ENCODE measurements at places on chromosomes 12 and 14.

GRCh38 chr12:126772171-126772864, 1494.7 kb upstream of the TMEM132C start:
- DNase-seq = no peak

DNA sequence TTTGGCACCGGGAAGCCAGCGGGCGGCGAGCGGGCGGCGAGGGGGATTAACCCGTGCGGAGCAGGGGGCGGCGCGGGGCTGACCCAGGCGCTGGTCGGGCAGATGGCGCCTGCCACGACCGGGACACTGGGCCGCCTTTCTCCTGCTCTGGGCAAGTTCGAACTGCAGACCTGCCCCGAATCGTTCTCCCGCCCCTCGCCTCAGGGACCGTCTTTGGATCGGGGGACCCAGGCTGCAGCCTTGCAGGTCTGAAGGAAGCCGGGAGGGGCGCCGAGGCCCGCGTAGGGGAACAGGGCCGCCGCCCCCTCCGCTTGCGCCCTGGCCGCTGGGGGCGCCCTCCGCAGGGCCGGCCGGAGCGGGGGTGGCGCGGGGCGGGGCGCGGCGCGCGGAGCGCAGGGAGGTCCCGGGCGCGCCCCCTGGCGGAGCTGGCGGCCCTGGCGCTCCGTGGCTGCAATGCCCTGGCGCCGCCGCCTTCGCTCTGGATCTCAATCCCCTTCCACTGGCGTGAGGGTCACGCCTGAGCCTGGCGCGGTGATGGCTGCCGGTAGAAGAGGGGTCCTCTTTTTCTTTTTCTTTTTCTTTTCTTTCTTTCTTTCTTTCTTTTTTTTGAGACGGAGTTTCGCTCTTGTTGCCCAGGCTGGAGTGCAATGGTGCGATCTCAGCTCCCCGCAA, 449 bp upstream of the LTBP2 start:
- peak; percentile 83 for DNase-seq

- DNase-seq = no peak
Observed at GRCh38 chr14:84288781-84289180, 1241.2 kb upstream of the FLRT2 start.

DNA sequence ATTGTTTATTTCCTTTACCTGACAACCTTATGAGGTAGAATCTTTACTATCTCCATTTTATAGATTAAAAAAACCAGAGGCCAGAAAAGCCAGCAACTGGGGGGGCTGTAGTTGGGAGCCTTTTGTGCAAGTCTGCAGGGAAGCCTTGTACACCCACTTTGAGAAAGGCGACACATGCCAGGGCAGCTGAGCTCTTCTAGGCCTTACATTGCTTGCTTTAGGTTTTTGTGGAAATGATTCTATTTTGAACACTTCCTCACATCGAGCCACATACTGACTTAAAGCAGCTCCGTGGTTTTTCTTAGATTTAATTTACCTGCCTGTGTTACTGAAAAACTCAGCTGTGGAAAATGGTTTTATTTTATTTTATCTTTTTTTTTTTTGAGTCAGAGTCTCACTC, 34.6 kb downstream of the EP400 start:
- DNase-seq = no peak

GRCh38 chr14:75450381-75451276, 22.8 kb downstream of the JDP2 start:
- DNase-seq = no peak

- DNase-seq = no peak
Observed at GRCh38 chr12:26789731-26790644, 43.0 kb downstream of the ITPR2 start.

GRCh38 chr12:110844131-110844530, 2.7 kb upstream of the CCDC63 start:
- no peak for DNase-seq

DNA sequence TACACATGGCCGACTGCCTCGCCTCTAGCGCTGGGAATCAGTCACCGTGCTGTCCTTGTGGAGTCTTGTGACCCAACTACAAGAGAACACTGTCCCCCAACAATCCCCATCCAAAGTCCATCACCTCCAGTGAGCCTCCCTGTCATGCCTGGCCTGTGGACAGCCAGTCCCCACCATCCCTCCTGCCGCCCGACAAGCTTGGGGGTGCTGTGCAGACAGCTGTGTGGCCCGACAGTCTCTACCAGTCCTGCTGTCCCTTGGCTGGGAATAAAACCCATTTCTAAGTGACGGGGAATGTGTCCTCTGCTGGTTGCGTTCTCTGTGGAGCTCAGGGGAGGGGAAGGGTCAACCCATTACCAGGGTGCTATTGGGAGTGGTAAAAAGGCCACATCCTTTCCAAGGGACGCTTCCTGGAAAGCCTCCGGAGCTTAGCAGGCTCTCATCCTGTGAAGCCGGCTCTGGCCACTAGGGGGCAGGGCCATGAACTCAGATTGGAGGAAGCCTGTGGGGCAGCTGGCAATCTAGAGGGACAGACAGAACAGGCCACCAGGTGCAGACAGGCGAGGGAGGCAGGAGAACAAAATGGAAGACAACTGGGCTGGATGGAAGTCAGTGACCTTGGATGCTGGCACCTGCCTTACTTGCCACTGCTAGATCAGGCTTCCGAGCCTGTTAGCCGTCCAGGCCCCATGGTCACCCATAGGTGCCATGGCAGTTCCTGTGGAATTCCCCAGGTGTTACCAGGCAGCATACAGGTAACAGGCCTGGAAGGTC, 12.0 kb upstream of the BLTP3B start:
- DNase-seq = no peak

DNA sequence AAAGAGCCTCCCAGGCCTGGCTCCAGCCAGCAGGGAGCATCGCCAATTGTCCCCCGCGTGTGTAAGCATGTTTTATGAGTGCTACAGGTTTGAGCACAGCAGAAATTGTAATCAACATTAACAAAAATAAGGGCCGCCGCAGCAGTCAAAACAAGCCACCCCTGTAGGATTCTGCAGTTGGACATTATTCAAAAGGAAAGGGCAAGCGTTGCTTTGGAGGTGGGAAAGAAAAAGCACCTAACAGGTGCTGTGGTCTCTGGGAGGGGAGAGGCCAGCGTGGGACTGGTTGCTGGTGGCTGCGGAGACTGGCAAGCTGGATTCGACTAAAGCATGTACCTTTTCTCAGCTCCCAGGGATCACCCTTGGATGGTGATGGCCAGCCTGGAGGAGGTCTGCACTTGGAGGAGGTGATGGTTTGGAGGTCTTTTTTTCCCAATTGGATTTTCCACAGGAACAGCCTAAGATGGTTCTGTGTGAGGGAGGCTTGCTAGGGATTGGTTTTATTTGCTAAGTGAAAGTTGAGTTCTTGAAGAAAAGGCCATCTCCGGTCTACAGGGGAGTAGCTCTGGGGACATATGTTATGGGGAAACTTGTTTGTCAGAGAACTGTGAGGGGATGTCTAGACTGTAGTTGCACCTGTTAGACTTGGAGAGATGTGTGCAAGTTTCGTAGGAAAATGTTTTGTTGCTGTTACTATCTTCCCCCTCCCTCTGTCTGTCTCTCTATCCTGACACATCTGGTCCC, 2.0 kb downstream of the DYRK2 start:
- DNase-seq = no peak

DNA sequence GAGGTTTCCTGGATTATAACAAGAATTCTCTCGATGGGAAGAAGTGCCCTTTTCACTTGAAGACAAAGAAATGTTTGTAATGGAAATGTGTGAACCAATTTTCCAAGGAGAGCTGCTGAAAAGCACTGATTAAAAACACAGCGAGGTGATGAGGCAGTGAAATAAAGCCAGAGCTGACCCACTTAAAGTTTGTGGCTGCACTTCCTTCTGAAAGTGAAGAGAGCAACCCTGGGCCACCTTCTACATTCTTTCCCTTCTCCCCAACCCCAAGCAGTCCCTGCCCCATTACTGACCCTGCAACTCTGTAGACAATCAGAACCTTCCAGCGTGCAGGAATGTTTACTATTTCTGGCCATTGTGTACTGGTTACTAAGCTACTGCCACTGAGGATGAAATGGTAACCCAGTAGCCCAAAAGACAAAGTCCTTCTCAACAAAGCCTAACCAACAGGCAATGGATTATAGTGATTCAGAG, 173.9 kb downstream of the TTC7B start:
- DNase-seq = no peak

DNA sequence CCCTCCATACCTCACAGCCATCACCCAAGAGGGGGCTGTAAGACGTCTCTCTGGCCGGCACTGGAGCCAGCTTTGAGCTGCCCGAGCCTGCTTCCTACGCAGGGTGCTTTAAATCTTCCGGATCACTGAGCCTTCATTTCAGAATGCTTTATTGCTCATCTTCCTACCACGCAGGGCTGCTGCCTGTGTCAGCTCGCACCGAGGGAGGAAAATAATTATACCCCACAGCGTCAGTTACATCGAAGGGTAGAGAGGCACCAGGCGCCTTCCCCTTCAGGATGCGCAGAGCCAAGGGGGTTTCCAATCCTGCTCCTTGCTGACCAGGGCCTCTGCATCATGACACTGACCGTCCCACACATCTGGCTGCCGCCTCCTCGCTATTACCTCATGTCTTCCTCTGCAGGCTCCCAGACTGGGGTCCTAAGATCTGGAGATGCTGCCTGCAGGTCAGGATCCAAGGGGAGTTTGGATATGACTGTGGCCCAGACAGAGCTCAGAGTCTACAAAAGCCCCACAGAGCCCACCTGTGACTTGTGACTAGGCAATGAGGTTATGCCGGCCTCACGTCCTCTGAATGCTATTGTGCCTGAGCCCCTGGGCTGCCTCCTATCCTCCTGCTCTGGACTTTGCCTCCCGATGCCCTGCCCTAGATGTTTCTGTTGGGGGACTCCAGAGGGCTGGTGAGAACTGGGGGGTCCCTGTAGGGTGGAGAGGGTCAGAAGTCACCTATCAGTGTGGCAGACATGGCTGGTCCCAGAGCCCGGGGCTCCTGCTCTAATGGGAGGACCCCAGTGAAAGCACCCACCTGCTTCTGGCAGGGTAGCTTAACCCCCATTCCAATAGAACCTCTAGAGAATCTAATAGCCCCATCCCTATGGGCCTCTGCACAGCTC, 220.3 kb upstream of the RTL1 start:
- no peak for DNase-seq

DNA sequence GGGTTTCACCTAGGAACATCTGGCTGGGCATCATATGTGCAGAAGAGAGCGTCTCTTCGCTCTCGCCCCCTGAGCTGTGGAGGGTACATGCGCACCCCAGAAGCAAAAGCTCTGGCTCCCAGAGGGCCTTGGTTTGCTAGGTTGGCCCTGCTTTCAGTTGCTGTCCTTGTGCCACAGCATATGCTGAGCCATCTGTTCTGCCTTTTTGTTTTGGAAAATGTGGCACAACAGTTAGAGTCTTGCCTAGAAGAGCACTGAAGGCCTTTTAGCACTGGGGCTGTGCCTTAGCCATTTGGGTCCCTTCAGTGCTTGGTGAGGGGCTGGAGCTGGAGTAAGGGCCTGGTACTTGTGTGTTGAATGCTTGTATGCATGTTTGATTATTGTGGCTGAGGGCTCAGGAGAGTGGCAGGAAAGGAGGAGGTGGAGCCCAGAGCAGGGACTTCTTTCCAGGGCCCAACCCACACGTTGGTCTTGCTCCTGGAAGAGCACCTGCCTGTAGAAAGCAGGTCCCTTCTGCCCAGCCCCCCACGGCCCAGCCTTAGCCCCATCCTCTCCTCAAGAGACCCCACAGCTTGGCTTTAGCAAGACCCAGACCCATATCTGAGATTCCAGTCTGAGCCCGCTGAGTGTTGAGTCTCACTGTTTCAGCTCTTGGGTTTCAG, 113.7 kb downstream of the SLC25A47 start:
- peak; percentile 97 for DNase-seq

DNA sequence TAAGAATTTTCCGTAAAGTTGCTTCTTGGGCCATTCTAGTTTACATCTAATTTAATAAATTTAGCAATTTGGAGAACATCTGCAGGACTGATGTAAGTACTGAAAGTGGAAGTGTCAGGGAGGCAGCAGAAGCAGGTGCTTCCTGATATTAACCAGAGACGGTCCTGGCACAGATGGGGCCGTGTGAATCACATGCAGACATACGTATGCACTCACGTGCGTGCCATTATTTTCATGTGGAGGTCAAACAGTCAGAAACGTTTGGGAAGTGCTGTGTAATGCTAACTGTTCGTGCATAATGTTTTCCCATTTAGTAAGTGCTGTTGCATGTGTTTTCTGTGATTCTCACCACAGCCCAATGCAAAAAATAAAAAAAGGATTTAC, 87.8 kb upstream of the DYNC1H1 start:
- peak; percentile 42 for DNase-seq

GRCh38 chr14:22304326-22304725, 284.7 kb downstream of the DAD1 start:
- no peak for DNase-seq

DNA sequence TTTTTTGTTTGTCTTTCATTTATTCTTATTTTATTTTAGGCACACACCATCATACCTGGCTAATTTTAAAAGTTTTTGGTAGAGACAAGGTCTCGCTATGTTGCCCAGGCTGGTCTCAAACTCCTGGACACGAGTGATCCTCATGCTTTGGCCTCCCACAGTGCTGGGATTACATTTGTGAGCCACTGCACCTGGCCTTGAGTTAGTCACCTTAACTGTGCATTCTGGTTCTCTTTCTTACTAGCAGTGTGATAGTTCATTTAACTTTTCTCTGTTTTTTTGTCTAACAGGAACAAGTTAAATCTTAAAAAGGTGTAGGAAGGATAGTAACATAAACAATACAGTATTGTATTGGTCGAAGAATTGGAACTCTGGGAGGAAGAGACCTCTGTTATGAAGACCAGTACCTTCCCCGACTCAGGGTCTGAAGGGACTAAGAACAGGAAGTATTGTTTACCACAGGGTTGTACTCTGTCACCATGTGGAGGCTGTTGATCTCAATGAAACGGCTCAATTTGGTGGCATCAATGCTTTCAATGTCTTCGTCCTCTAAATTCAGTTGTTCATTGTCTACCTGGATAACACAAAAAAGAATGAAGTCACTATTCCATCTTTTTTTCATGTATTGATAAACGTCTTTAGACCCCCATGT, 17.7 kb downstream of the ERP27 start:
- DNase-seq = no peak

- DNase-seq = no peak
Observed at GRCh38 chr12:94618995-94619695, 31.2 kb downstream of the TMCC3 start.

DNA sequence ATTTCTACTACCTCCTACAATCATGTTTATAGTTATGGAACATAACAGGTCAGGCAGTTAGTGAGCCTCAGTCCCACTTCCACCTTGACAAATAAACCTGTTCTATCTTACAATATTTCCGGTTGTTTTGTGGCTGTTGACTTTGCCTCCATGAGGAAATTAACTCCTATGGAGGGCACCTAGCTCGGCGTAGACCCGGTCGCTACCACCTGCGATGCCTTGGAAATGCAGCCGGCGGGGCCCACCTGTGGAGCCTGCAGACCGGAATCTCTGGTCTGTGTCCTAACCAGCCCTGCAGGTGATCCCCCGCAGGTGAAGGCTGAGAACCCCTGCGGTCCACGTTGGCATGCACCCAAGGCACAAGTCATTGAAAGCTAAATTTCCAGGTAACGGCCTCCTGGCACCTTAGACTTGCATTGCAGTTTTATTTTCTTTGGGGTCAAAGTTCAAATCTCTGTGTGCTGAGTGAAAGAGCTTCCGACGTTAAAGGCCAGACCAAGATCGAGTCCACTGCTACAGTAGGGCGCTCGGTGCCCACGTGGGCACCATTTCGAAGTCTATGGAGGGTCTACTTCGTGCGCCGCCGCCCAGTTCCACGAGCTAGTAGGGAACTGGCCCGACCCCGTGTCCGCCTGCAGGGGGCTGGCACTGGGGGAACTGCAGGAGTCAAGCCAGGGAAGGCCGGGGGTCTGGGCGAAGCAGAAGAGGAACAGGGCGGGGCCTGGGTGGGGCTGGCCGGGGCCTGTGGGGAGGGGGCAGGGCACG, 782 bp upstream of the PIWIL1 start:
- DNase-seq = no peak

- no peak for DNase-seq
Observed at GRCh38 chr14:33532553-33532952, 418.3 kb downstream of the EGLN3 start.

All from NCI-H2171 (cell line).